NCI-H1436 treated with DMSO at 0.1 percent for 48 hours (cell line): ENCODE measurements at places on chromosomes 1 and 21.

GRCh38 chr1:119453021-119453420 lies 38.1 kb downstream of the HSD3B2 start:
- no peak for DNase-seq

- no peak for DNase-seq
Observed at GRCh38 chr1:64882574-64883255, 83.6 kb downstream of the JAK1 start.

DNA sequence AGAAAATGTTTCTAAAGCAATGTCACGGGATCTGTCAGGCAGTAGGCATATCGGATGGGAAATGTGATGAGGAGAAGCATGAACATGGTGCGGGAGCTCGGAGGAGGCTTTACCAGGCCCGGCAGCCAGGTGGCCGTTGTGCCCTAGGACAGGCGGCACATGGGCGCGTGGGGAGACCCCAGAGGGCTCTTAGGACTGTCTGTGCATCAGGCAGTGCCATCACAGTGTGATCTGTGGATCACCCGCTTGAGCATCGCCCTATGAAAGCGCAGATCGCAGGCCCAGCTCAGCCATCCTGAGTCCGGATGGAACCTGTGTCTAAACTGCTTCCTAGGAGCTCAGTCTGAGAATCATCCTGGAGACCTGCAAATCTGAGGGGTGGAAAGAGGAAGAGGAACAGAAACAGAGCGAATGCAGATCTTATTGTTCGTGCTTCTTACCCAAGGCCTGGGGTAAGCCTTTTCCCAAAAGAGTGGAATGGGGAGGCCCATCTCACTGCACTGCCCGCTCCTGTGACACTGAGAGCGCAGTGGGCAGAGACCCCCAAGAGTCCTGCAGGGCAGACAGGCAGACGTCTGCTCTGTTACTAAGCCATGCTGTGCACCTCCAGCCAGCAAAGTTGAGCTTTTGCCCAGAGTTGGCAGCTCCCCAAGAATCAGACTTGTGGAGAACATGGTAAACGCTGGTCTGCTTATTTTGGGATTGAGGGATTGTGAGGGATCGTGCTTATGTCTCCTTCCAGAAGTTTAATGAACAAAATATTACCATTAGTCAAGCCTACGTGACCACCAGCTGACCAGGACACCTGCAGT lies 251.0 kb downstream of the RHOU start:
- no peak for DNase-seq

DNA sequence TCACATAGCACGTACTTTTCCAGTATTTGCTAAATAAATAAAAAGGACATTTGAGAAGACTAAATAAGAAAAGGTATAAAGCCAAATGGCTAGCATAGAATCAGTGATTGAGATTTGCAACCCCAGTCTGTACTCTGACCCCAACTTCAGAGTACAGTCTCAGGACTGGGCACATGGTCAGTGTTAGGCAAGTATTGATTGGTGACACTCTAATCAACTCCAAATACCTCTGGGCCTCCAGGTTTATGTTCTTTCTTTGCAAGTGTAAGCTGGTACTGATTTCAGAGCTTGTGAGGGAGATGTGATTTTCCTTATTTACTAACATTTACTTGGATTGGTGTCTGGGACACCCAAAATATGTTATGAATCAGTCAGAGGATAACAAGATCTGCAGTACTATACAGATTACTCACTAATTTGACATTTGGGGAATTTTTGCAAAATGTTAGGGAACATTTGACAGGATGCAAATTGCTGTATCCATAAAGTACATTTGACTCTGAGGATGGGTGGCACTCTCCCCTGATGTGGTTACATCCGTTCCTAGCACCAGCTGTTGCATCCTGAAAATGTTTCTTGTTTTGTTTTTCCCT lies 34.2 kb downstream of the LMO4 start:
- DNase-seq = no peak

GRCh38 chr1:108570128-108570527 lies 10.2 kb downstream of the EEIG2 start:
- no peak for DNase-seq

GRCh38 chr1:205054013-205054412 lies 11.0 kb downstream of the CNTN2 start:
- no peak for DNase-seq

DNA sequence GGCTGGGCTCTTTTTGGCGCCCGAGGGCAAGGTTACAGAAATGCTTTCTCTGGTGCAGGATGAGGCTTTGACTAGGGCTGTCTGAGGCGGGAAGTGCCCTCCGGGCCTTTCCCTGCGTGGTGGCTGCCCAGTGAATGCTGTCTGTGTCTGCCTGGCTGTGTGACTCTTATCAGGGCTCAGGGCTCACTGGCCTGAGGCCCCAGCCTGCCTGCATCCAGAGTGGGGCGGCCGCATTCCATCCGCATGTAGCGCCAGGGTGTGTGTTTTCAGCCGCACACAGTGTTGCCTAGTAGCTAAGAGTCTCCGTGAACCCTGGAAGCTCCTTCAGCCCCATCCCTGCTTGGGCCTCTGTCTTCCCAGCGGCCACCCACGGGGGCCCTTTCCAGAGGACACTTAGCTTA lies 59.1 kb downstream of the FAAP20 start:
- no peak for DNase-seq

GRCh38 chr1:211695135-211695816 lies 19.9 kb upstream of the NEK2 start:
- DNase-seq = no peak

GRCh38 chr1:210582205-210582970 lies 253.7 kb downstream of the HHAT start:
- no peak for DNase-seq

- DNase-seq = no peak
Observed at GRCh38 chr1:199041173-199041914, 402.5 kb downstream of the PTPRC start.

GRCh38 chr1:93468662-93469061 lies 20.7 kb downstream of the FNBP1L start:
- no peak for DNase-seq

DNA sequence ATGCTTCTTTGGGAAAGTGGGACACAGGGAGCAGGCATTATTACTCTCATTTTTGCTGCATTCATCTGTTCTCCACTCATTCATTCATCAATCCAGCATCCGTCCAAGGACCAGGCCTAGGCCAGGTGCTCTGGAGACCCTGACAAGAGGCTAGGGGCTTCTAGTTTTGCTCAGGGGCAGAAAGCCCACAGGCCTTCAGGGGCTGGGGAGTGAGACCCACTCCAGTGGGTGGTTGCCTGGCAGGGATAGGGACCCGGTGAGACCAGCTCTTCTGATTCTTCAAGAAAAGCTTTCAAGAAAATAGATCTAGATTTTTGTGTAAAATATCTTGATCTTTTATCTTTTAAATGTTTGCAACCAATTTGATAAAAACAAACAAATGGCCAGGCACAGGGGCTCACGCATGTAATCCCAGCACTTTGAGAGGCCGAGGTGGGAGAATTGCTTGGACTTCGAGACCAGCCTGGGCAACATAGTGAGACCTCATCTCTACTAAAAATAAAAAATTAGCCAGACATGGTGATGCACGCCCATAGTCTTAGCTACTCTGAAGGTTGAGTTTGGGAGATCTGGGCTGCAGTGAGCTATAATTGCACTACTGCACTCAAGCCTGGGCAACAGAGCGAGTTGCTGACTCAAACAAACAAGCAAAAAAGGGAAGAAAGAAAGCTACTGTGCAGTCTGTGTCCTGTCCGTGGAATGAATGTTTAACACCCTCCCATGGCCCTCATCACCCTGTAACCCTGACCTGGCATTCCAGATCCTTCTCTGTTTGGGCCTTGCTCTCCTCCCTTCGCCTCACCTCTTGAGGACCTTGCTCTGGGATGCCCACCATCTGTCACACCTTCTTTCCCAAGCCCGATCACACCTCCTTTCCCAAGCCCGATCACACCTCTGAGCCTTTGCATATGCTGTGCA lies 17.3 kb upstream of the LRP8 start:
- DNase-seq = no peak

DNA sequence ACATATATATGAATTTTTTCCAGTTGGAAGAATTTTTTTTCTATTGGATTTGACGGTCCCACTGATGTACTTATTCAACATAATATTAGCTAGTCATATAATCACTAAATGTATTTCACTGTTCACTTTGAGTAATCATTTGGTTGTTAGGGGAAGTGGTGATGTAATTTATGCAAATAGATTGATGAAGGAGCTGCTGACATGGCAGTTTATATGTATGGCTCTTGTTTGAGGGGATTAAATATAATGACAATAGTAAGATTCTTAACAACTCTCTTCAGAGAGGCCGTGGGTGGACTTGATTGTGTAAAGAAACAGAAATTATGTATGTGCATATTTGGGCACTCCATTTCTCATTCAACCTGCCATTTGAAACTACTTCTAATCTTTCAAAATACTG lies 653.6 kb upstream of the ADGRL4 start:
- DNase-seq = no peak

DNA sequence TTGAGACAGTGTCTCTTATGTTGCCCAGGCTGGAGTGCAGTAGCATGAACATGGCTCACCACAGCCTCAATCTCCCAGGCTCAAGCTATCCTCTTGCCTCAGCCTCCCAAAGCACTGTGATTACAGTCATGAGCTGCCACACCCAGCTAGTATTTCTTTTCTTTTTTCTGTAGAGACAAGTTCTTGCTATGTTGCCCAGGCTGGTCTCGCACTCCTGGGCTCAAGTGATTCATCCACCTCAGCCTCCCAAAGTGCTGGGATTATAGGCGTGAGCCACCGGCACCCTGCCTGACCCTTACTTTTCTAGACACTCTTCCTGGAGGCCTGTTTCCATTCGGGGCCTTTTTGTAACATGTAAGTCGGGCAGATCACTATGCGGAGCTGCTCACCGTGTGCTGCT lies 30.1 kb upstream of the SRP9 start:
- DNase-seq = no peak

GRCh38 chr1:88455621-88456256 lies 228.3 kb upstream of the PKN2 start:
- no peak for DNase-seq

DNA sequence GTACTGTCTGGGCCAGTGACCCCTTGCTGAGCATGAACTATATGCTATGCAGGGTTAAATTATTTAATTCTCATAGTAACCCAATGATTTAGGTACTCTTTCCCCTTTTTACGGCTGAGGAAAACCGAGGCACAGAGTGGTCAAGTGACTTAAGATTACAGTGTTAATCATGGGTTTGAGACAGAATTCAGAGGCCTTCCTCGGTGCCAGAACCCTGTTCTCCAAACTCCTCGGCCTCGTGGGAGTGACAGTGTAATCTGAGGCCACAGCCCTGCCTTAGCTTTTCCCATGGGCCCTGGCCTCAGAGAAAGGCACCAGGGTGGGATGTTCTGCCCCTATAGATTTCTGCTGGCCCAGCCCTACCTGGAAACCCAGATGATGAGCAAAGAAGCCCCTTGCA lies 86.4 kb upstream of the ZNF648 start:
- DNase-seq = no peak

DNA sequence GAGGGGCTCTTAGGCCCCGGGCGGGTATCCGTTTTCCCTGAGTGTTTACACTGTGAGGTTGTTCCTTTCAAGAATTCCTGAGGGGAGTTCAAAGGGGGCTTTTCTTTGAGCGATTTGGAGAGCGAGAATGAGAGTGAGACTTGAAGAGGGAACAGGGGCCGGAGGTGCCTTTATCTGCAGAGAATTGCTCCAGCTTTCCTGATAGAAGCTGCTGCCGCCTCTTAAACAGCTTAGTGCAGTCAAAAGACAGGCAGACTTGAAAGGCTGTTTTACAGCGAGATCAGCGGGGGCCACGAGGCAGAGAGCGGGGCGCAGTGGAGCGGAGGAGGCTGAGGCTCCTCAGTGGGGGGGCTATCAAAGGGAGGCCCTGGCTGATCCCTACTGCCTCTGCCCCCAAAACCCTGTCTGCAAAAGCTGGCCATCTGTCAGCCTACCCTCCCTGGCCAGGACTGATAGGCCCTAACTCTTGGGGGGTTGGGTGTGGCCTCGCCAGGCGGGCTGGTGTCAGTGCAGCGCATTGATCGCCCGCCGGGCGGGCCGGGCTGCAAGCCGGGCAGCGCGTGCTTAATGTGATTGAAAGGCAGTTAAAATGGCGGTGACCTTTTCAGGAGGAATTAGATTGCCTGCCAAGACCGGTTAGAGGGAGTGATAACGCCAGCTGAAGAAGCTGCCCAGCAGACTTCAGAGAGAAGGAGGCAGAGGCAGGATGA lies 36.4 kb downstream of the TMEM53 start:
- no peak for DNase-seq

GRCh38 chr21:45412909-45413611 lies 8.1 kb downstream of the COL18A1 start:
- no peak for DNase-seq

DNA sequence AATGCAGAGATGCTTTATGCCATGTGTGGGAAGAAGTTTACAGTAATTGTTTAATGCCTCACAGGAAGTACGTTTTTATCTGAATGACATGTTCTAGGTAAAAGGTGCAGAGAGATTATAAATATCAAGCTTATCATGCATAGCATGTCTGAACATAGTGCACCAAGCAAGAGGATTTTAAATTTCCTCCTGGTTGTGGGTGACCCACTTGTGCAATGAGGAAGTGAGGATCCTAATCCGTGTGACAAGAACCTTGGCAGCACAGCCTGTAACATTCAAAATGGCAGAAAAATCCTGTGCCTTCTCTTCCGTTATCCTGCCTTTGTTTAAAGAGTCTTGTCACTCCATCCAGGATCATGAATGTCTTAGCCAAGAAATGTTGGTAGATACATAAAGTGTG lies 75.6 kb downstream of the PLA2G4A start:
- no peak for DNase-seq

DNA sequence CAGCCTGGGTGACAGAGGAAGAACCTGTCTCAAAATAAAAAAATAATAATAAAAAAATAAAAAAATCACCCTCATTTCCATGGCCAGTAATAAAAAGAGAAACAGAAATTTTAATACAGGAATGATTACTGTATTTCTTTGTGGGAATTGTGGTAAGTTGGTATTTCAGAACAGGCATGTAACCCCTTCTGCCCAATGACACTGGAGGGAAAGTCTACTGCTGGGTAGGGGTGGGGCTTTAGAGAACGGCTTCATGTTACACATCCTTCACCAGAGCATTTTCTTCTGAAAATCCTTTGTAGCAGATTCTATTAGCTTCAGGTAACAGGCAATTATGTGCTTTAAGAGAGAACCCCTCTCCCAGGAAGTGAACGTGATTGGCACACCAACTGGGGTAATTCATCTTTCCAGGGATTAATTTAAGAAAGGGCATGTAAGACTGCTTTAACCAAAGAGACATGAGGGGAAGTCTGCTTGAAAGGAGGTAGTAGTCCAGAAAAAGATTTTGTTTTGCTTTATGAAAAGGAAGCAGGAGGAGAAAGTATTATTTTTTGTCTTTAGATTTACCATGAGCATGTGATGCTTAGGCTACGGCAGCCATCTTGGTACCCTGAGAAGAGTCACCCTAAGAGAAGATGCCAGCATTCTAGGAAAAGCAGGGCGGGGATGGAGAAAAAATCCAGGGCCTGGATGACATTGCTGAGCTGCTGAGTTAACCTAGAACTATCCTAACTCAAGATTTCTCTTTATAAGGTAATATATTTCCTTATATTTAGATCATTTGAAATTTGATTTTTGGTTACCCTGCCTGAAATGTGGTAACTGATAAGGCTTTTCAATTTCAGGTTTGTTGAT lies 57.7 kb upstream of the DPT start:
- DNase-seq = peak; percentile 83
